NCI-H510A treated with DMSO at 0.1 percent for 48 hours (cell line): ENCODE measurements at places on chromosomes 6 and 20.

GRCh38 chr6:104705916-104706442, 153.7 kb downstream of the HACE1 start:
- DNase-seq: no peak

DNA sequence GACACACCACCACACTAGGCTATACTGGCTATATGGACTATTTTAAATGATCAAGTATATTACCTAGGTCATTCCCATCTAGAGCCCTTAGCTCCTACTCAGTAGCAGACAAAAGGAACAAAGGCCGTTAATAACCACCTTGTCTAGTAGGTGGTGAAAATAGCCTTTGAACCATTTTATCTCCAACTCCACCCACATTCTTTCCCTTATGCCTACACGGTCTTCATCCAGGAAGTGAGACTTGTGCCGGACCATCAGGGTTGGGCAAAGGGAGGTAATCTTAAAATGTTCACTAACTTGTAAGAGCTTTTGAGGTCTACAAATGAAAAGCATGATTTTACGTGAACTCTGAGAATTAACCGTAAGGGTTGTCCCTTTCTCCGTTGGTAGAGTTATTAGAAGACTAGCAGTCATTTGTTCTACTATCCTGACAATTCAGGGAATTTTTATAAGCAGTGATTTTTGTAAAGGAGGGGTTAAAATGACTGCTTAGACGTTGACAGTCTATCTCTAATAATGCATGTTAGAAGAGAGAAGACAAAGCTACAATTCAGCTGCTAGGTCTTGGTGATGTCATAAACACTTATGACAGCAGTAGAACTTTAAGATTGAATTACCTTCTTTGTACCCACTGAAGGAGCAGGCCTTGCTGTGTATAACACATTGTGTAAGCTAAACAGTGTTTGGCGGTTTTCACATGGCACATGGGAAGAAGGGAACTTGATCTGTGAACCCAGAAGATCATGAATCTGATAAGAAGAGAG, 371.8 kb upstream of the JAG1 start:
- DNase-seq: no peak

DNA sequence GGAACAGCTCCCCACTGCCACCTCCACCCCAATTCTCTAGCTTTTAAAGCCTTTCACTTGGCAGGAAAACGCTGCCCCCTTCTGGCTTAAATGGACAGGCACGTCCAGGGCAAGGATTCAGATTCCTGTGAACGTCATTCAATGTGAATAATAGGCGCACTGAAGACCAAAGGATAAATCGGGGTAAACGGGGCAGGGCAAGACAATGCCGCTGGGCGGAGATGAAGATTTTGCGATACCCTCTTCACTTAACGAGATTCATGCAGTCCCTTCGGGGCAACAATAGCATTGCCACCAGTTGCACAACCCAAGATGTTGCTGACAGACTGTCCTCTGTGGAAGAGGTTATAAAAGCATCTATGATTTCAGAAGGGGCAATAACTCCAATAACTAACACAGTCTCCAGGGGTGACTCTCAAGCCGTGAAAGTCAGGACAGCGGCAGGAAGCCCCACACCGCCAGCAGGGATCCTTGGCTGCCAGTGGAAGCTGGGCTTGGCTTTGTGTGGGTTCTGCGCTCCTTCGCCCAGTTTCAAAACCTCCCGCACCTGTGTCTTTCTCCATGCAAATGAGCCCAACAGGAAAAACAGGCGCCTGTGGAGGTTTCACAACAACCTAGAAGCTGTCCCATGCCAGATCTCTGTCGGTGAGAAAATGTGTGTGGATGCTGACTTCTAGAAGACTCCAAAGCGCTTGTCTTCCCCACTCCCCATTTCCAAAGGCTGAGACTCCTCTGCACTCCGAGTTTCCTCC, 291.8 kb downstream of the BMP7 start:
- no peak for DNase-seq

DNA sequence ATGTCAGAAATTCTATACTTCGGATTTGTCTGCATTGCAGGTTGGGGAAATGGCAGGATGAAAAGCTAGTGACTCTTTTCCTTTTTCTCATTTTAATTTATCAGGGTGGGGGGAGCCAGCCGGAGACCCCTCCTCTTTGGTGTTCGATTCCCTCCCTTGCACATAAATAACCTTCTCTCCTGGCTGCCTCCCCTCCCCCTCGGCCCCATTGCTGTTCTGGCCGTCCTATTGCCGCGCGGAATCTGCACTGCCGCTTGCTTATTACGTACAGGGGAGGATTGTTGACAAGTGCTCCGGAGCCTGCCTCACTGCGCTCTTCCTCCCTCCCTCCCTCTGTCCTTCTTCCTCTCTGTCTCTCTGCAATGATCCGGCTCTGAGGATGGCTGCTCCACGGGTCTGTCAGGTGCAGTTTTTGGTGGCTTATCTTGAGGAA, 154.7 kb downstream of the JARID2 start:
- peak; percentile 84 for DNase-seq

- no peak for DNase-seq
Measured at GRCh38 chr20:58822748-58823730, 27.7 kb downstream of the GNAS-AS1 start.
